Foreskin keratinocyte (primary cell): ENCODE measurements at places on chromosomes 2 and 18. TPM values are rescaled to one million over a fixed set of nuclear protein-coding genes. Genes with fewer than 3 reads are reported as not detected.
A peak's percentile ranks its signal among the peaks of the same experiment; 100 is the strongest.

GRCh38 chr2:206988884-206989283 is 49.6 kb downstream of the CPO start:
- no peak for DNase-seq

GRCh38 chr2:109216332-109216731 is 87.3 kb downstream of the SH3RF3 start:
- DNase-seq: no peak

The PPM1G gene
- total RNA-seq: 128 and 169 TPM in 2 replicates

DNA sequence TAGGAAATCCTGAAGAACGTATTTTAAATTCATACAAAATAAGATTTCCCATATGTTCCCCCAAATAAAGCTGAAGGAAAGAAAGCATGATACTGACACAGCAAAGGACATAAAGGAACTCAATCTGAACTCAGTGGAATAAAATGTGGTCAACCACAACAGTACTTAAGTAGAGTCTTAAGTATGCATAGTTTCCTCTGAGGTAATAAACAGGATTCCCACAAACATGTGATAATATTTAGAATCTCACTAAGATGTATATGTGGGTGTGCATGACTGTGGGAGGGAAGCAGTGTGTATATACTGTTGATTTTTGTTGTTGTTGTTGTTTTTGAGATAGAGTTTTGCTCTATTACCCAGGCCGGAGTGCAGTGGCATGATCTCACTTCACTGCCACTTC is 69.3 kb downstream of the NOL10 start:
- peak; percentile 75 for DNase-seq

DNA sequence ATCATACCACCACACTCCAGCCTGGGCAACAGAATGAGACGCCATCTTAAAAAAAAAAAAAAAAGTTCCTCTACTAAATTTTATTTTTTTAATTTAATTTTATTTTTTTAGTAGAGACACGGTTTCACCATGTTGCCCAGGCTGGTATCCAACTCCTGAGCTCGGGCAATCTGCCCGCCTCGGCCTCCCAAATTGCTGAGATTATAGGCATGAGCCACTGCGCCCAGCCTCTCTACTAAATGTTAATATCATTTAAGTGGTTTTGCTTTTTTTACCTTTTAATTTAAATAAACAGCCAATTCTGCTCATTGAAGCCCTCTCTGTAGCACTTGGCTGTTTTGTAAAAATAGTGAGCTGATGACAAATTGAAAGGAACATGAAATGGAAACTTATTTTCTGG is 9.2 kb downstream of the RAB17 start:
- no peak for DNase-seq

DNA sequence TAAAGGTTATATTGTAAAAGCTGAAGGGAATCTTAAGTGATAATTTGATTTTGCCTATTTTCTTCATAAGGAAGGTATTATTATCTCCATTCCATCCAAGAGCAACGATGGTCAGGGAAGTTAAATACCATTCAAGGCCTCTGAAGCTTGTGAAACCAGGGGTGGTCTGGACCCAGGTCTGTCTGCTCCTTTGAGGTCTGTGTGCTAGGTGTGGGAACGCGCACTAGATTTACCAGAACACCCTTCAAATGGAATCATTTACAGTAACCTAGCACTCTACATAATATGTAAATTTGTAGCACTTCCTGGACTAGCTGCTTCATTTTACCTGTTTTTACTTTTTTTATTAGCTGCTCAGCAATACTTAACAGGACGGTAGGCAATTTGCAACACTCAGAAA is 6.4 kb upstream of the TRIB2 start:
- DNase-seq: no peak

DNA sequence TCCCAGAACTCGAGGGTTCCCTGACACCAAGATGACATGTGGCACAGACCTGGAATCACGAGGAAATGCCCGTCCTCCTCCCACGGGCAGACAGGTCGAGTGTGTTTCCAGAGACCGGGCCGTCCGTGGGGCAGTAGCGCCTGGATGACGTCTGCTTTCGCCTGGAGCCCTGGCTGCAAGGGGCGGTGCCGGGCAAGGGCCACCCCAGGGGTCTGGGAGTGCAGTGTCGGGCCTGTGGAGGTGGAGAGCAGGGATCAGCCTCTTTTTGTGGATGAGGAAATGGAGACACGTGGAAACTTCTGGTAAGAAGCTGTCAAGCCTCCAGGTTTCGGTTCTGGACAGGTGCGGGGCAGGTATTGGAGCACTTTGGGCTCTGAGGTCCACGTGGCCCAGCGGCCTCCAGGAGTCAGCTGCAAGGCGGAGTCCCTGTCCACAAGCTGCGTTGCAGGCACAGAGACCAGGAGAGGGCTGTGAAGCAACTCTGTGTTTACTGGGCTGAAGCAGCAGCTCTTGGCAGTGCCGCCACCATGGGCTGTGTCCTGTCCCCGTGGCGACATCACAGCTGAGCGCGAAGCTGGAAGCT is 25.6 kb downstream of the NFATC1 start:
- no peak for DNase-seq
